WERI-Rb-1 (cell line): ENCODE measurements at places on chromosomes 13 and 19.

DNA sequence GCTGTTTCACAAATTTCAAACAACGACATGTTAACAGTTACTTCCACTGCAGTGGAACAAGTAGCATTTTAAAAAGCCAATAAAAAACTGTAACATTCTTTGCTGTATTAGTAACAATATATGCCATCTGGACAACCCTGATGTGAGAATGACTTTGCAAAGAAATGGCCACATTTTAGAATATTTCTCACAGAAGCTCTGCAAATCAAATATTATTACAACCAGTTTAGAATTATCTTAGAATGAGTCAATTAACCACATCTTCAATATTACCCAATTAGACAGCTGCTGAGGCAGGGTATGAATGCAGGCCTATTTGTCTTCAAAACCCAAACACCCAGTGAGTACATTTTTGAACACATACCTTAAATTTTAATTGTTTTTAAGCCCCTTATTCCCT lies 3.2 kb downstream of the ZNF699 start:
- no peak for DNase-seq

GRCh38 chr19:6639439-6639838 lies 30.5 kb downstream of the TNFSF14 start:
- DNase-seq: no peak

DNA sequence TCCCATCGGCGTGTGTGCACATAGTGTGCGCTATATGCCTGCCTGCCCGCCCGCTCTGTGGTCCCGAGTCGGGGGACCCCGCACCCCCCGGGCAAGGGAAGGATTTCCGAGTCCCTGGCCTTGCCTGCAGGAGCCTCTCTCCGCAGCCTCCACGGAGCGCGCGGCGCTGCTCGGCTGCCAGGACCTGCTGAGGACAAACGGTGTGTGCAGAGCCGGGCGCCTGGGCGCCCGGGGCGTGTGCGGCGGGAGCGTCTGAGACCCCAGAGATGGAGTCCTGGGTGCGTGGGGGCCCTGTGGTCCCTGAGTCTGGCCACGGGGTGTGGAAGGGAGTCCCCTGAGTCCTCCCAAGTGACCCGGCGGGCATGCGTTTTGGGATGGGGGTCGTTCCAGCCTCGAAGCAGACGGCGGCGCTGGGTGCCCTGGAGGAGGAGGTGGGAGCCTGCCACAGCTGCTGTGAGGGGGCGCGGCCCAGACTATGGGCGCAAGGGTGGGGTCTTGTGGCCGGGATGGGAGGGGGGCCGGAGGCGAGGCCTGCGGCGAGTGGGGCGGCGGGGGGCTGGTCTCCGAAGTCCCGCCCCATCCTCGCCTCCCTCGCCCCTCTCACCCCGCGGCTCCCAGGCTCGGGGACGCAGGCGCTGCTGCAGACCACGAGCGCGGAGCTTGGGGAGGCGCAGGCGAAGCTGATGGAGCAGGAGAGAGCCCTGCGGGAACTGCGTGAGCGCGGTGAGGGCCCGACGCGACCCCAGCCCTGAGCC lies 25.3 kb downstream of the CLEC4M start:
- DNase-seq: no peak

DNA sequence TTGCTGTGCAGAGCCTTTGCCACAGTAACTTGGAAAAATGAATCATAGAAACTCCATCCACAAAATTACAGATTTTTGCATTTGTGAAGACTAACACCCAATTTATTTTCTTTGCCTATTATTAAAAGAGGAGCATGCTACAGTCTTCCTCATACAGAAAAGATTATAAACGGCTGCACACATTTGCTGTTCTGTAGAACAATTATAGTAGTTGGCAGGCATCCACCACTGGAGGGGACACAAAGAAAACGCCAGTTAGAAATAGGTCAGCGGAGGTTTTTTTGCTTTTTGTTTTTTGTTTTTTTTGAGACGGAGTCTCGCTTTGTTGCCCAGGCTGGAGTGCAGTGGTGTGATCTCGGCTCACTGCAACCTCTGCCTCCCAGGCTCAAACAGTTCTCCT lies 51.6 kb downstream of the SACS start:
- DNase-seq: no peak

- no peak for DNase-seq
Measured at GRCh38 chr13:30880856-30881155, 25.3 kb upstream of the MEDAG start.

GRCh38 chr19:1379126-1379905 lies 4.4 kb upstream of the NDUFS7 start:
- DNase-seq: no peak

- DNase-seq: peak; percentile 88
Measured at GRCh38 chr19:37551129-37551993, 43.2 kb downstream of the ZNF571 start.

GRCh38 chr19:15900504-15900903 lies 2.6 kb upstream of the CYP4F2 start:
- no peak for DNase-seq

DNA sequence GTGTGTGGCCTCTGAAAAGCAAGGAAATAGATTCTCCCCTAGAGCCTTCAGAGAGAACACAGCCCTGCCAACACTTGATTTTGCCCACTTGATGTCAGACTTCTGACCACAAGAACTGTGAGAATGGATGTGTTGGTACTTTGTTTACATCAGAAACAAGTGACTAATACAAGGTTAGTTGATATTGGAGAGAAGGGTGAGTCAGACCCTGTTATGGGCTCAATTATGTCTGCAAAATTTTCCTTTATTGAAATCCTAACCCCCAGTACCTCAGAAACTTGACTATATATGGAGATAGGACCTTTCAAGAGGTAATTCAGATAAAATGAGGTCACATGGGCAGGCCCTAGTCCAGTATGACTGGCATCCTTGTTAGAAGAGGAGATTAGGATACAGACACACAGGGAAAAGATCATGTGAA lies 226.7 kb downstream of the RFC3 start:
- DNase-seq: no peak

DNA sequence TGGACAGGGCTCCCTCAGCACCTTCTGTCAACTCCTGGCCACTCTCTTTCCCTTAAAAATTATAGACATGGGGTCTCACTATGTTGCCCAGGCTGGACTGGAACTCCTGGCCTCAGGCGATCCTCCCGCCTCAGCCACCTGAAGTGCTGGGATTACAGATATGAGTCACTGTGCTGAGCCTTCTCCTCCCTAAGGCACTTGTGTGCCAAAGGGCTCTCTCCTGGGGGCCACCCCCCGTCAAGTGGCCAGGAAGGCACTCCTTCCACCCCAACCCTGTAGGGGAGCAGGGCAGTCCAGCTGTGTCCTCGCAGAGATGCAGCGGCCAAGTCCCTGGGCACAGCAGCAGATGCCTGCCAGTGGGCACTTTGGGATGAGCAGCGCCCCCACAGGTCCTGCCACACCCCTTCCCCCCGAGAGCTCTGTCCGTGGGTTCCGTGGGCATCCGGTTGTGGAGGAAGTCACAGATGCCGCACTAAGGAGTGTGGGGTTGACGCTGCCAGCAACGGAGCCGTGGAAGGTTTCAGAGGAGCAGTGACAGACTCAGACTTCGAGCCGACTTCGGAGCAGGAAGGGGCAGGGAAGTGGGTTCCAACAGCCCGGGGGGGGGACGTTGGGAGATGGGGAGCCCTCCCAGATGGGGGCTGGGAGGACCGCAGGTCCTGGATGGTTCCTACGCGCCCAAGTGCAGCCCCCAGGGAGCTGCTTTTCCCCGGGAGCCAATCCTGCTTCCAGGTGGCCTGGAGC lies 3.3 kb upstream of the UQCR11 start:
- no peak for DNase-seq

- DNase-seq: no peak
Measured at GRCh38 chr13:77702366-77702765, 4.9 kb downstream of the SLAIN1 start.

- no peak for DNase-seq
Measured at GRCh38 chr19:576768-577438, 4.5 kb downstream of the BSG start.
